ENCODE measurements at places on chromosomes 4 and X.

GRCh38 chr4:183716302-183716701, 57.2 kb downstream of the TRAPPC11 start:
- no peak for DNase-seq

DNA sequence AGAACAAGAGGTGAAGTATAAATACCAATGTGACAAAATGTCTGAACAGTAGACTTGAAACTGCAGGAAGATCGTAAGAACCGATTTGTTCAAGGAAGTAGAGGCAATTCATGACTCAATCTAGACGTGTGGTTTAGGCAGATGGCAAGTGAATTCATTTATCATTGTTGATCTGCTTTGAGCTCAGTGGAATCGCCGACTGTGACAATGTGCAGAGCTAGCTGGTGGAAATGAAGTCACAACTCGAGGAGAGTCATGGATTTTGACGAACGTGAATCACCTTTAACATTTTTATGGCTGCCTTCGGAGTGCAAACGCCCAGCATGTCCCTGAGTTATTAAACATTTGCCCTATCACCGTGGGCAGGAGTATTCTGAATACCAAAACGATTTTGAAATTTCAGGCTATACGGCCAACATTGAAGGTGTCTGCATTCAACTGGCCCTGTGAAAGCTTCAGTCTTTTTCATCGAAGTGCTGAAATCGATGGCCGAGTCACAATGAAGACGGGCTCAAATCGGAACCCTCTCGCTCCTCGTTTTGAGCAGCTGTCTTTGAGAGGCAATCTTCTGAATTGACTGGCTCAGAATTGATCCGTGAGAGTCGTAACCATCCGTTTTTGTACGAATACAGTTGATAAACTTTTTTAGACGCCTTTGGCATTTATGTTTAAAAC, 689 bp upstream of the OGT start:
- peak; percentile 67 for DNase-seq

GRCh38 chr4:4386296-4386735, 586 bp upstream of the NSG1 start:
- DNase-seq = no peak

GRCh38 chrX:49276671-49277534, 7.3 kb downstream of the PPP1R3F start:
- peak; percentile 72 for DNase-seq

DNA sequence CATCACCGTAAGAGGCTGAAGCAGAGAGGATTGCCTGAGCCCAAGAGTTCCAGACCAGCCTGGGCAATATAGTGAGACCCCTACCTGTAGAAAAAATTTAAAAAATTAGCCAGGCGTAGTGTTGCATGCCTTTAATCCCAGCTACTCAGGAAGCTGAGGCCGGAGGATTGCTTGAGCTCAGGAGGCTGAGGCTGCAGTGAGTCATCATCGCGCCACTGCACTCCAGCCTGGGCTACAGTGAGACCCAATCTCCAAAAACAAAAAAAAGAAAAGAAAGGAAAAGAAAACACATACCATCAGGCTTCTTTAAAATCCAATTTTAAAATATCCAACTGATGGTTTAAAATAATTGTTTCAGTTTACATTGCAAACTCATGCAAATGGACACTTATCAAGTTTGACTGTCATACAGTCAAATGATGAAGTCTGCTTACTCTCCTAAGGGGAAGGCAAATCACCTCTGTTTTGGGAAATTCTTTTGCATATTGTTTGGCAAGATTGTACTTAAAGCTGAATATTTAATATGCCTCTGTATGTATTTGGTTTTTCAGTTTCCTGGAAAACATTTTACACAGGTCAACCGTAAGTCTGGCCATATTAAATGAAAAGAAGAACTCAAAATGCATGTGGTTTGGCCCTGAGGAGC, 23.7 kb upstream of the TENM3 start:
- no peak for DNase-seq

GRCh38 chr4:10579648-10580047, 104.9 kb downstream of the CLNK start:
- no peak for DNase-seq

GRCh38 chr4:113236916-113237315, 187.5 kb downstream of the ANK2 start:
- DNase-seq = no peak

DNA sequence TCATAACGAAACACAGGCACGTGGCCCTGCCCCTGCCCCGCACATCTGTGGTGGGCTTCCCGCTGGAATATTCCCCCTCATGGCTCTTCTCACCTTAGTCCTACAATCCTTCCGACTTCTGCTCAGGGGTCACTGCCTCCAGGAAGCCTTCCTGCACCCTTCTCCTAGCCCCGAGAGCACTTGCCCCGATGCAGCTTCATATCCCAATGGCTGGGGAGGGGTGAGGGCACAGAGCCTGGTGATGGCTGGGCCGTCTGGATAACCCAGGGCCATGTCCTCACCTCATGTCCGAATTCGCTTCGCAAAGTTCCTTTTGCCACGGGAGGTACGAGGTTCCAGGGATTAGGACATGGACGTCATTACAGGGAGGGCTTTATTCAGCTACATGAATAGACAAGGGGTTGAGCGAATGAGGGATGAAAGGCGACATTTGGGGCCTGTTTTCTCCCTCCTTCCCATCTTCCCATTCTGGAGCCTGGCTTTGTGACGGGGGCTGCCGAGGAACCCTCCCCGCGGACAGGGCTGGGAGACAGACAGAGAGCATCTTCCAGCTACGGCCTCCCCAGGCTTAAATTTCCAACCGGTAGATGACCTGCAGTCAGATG, 35.5 kb upstream of the HMX1 start:
- DNase-seq = no peak

- DNase-seq = no peak
These were observed 39.1 kb upstream of the PDLIM5 start for GRCh38 chr4:94412658-94413038.

DNA sequence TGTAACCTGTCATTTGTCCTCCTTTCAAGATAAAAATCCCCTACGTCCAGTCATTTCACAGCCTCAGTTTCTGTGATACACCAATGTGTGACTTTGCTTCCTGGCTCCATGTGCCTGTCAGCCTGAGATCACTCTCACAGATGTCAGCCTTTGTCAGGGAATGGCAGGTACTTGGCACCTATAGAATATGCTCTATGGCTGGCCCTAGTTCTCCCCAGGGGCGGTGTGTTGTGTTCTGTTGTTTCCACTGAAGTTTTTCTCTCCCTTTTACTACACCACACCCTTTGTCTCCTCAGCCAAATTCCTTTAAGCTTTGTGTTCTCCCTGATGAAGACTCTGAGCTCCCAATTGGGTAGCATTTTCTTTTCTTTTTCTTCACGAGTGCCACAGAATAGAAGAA, 81.7 kb downstream of the ALPK1 start:
- no peak for DNase-seq

DNA sequence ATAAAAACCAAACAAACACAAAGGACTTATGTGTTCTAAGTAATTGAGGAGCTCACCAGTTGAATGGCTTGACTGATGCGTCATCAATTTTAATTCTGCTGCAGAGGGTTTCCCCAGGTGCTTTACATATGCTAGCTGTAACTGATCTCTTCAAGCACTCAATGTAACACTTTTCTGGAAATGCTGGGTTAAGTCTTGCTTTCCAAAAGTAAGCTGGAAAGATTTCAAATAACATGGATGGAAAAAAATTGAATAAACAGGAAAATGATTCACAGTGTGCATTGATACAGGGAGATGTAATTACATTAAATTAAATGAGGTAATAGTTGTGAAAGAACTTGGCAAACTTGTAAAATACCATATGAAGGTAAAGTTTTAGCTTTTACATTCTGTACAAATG, 186.7 kb upstream of the WDFY3 start:
- DNase-seq = no peak

- DNase-seq = no peak
These were observed 498.0 kb upstream of the BOD1L1 start for GRCh38 chr4:14125375-14126129.

DNA sequence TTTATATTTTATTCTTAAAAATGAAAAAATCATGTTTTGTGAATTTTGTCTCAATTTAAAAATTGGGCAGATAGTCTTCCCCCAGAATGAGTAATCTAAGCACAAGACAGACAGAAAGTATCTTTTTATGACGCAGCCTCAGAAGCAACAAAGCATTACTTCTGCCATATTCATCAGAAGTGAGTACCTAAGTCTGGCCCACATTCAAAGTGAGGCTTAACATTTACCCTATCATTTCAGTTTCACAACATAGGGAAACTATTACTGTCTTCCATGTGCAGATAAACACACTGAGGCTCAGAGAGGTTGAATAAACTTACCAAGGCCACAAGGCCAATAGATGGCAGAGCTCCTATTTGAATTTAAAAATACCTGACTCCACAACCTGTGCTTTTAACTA, 4.4 kb upstream of the PRDX4 start:
- no peak for DNase-seq

DNA sequence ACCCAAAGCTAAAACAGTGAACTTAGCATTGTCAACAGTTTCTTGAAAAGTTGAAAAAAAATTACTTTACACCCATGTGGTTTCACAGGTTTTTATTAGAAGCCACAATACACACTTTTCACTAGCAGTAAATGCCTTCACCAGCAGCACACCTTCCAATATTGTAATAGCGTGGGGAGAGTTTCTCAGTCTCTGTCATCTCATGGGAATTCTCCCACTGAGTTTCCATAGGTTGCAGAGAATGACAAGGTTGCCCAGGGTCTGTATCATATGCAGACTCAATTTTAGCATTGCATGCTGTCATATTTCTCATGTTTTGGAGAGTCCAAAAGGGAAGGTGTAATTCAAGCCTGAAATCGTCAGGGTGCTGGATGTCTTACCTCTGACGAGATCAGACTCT, 486.1 kb upstream of the TENM3 start:
- DNase-seq = no peak

DNA sequence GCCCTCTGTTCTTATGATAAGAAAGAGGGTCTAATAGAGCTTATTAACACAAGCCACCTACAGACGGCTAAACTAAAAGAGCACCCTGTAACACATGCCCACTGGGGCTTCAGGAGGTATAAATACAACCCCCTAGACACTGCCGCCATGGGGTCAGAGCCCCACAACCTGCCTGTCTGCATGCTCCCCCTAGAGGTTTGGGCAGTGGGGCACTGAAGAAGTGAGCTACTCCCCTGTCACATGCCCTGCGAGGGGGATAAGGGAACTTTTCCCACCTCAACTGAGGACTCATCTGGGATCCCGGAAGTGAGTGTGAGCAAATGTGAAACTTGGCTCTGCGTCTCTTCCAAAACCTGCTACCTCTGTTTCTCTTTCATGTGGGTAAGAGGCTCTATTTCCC, 334.5 kb downstream of the ADAM29 start:
- DNase-seq = no peak

DNA sequence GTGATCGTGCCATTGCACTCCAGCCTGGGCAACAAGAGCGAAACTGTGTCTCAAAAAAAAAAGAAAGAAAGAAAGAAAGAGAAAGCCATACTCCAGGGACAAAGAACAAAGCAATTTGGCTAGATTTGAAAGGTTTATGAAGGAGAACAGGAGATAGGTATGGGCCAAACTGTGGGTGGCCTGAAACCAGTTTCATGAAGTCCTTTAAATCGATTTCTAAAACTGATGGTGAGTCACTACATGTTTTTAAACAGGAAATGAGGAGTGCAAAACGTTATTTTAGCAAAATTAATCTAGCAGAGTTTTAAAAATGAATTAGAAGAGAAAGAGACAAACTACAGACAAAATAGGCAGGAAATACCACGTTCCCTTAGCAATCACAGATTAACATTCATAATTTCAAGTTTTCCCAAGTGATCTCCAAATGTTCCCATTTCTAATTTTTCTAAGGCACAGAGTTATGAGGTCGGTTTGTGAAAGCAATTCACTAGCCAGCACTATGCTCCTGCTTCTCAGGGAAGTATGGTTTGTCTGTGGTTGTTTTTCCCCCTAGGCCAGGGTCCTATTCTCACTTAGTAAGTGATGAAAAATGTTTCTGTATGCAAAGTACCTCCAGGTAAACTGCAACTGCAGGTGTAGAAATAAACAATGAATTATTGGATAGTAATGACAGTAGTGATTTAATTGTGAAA, 190.6 kb downstream of the PPP3CA start:
- DNase-seq = no peak

- no peak for DNase-seq
These were observed 333.6 kb upstream of the F9 start for GRCh38 chrX:139196890-139197289.

- no peak for DNase-seq
These were observed 226.0 kb upstream of the FTHL17 start for GRCh38 chrX:31297881-31298280.

- DNase-seq = peak; percentile 85
These were observed 4.9 kb downstream of the PLAC8 start for GRCh38 chr4:83109480-83110222.

DNA sequence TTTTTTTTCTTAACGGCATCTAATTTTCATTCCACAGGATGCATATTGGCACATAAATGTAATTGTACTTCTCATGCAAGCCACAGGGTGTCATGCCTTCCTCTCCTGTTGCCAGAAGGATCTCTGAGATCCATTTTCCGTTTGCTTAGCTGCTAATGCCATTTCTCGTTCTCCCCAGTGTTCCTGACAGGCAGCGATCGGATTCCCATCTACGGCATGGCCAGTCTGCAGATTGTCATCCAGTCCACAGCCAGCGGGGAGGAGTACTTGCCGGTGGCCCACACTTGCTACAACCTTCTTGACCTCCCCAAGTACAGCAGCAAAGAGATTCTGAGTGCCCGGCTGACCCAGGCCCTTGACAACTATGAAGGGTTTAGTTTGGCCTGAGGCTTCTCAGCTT, 8.9 kb upstream of the NAP1L5 start:
- DNase-seq = no peak

DNA sequence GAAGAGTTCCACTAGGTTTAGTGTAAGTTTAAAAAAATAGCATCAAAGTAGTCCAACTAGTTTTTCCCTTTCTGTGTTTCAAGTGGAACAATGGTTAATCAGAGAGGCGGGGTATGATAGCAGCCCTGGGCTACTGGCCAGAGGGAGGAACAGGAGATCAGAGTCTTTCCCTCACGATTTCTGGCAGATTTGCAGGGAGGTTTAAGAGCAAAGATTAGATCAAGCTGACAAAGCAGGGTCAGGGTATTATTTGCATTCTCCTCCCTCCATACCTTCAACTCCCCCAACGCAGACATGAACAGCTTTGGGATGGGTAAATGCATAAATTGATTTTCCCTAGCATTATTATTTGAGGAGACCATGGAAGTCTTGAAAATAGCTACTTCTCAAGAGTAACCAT, 277.6 kb upstream of the DIAPH2 start:
- DNase-seq = no peak

DNA sequence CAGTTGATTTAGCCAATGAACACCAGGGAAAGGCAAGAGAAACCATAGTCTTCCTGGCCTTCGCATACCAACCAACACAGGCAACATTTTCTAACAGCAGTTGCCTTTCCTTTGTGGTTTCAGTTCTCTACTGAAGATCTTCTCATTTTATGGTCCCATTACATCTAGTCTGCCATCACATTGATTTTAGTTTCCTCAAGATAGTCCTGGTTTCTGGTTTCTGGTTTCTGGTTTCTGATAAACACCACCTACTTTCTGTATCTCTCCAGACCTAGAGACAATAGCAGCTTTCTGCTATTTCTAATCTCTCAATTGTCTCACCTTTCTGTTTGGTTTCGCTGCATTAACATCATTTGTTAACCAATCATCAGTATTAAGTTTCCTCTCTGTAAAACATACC, 646.3 kb upstream of the SPANXN1 start:
- no peak for DNase-seq

GRCh38 chr4:7673121-7673520, 238.4 kb upstream of the PSAPL1 start:
- DNase-seq = no peak

- DNase-seq = no peak
These were observed 4.8 kb upstream of the PRSS12 start for GRCh38 chr4:118357601-118358000.

GRCh38 chr4:105666693-105667092, 41.8 kb downstream of the INTS12 start:
- DNase-seq = no peak
